ENCODE measurements at places on chromosomes 11 and 22.

- no peak for DNase-seq
Observed at GRCh38 chr11:76604626-76605241, 65.8 kb downstream of the LRRC32 start.

DNA sequence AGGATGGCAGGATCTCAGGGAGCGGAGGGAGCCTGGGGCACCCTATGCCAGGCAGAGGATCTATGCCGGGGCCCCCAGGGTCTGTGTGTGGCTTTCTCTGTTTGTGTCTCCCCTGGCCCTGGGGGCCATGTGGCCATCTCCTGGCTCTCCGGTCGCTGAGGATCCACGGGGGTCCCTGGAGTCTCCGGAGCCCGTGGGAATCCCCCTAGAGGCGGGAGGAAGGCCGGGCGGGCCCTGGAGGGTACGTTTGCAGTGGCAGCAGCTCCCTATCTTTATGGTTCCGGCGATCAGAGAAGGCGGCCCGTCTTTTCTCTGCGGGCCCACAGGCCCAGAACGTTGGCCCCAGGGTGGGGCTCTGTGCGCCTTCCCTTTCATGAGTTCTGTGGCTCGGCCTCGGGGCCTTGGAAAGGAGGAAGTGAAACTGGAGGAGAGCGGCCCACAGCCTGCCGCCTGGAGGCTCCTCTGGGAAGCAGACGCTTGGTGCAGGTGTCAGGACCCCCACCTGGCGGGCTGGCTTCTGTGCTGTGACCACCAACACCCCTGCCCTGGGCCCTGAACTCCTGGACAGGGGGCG is 82.1 kb downstream of the KCNQ1 start:
- DNase-seq = no peak

DNA sequence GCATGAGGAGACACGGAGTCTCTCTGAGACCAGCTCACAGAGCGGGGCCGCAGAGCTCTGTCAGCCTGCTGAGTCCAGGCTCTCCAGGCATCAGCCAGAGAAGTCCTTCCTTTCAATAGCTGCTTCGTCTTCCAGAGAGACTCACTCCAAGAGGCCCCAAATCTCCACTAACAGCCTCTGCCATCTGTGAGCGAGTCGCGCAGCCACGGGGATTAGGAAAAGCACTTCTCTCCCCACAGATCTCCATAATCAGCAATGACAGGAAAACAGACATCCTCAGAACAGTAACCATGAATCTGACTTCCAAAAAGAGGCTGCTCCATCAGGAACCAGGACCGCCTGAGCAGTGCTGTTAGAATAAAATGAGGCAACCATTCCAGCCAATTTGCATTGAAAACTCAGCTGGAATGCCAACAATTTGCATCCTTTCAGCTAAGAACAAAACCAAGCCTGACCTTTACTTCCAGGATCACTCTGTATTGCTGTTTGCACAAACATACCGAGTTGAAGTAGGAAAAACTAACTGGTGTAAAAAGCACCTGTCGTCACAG is 65.4 kb downstream of the SMCO4 start:
- no peak for DNase-seq

DNA sequence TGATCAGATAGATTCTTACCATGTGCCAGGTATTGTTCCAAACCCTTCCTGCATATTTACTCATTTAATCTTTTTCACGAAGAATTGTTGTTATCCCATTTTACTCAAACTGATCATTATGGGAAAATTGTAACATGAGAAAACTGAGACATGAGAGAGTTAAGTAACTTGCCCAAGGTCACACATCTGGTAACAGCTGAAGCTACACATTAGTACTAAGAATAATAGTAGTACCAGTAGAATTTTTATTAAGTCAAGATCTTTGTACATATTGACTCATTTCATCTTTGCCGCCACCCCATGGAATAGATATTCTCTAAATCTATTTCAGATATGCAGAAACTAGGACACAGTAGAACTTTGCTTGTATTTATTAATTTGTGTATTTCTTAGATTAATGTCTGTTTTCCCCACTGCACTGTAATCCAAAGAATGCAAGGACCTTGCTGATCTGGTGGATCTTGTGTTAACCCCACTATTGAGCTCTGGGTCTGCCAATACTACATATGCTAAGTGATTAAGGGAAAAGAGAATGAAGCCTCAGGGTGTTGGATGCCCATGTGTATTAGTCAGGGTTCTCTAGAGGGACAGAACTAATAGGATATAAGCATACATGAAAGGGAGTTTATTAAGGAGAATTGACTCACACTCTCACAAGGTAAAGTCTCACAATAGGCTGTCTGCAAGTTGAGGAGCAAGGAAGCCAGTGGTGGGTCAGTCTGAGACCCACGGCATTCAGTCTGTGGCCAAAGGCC is 72.8 kb downstream of the PARVA start:
- DNase-seq = no peak

Measured in T-helper 9 cell (primary cell).